ENCODE measurements at places on chromosomes 1 and 21. TPM values are rescaled to one million over a fixed set of nuclear protein-coding genes. Genes with fewer than 3 reads are reported as not detected.

Gene IGSF9
- total RNA-seq = 27.6 TPM

Gene C8B
- total RNA-seq = not detected

Gene FMN2
- 2.5 TPM for total RNA-seq

Gene NPPB
- not detected for total RNA-seq

Gene B3GALNT2
- 48.8 TPM for total RNA-seq

Gene CIART
- total RNA-seq = 6.6 TPM

Gene LIPI
- total RNA-seq = not detected

Gene IRF6
- total RNA-seq = 9.3 TPM

Gene CYP4A11
- not detected for total RNA-seq

DNA sequence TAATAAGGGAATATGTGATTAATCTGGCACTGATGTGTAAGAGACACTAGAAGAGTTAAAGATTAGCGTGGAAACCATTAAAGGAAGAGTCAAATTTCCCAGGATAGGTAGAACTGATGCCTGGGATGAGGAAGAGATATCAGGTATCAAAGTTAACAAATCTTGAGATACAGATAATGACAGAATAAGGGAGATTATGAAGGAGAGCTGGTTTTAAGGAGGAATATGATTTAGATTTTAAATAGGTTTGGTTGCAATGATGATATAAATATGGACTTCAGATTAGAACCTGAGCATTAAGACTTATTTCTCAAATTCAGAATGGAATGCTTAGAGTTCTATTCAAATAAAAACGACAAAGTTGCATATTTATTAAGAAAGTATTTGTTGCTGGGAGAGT, 26.2 kb downstream of the MAGI3 start:
- DNase-seq = no peak

DNA sequence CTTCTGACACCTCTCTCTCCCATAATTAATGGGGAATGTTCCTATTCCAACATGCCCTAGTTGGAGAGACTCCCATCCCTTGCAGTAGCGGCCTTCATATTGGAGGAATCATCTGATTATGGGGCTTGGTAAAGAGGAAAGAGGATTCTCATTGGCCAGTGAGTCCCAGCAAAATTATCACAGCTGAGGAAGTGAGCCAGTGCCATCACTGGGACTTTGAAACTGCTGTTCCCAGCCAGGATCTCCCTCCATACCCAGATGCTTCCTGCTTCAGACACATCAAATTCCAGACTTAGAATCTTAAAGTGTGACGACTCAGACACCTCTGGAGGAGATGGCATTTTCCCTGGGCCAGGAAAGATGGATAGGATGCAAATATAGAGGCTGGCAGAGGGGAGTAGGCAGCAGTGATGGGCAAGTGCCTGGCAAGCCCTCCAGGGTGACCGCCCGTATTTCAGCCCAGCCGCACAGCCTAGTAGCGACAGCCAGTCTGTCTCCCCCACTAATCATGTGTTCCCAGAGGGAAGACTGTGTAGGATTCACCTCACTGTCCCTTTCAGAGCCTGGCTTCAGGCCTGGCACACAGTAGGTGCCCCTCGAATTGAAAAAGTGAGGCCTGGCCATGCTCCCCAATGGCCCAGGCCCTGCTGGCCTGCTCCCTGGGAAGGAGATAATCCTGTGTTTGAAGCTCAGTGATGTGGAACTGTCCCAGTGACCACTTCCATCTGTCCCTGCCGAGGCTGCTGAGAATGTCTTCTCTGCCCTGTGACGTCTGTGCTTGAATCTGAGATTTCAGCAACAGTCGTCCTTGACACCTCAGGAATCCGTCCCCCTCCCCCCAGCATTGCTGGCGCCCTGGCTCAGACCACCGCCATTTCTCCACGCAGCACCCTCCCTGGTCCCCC, 41.2 kb upstream of the MAGOH start:
- no peak for DNase-seq

DNA sequence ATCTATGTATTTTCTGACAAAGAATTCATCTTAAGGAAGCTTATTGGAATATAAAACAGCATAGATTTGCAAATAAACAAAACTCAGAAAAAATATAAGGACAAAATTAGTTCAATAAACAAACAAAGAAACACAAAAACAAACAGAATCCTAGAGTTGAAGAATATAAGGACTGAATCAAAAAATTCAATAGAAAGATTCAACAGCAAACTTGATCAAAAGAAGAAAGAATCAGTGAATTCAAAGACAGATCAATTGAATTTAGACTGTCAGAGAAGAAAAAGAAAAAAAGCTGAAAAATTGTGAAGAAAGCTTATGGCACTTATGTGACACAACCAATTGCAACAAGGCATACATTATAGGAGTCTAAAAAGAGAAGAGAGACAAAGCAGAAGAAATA, 770.0 kb upstream of the RGS18 start:
- no peak for DNase-seq

GRCh38 chr1:154501423-154502065, 475 bp upstream of the TDRD10 start:
- peak; percentile 68 for DNase-seq

DNA sequence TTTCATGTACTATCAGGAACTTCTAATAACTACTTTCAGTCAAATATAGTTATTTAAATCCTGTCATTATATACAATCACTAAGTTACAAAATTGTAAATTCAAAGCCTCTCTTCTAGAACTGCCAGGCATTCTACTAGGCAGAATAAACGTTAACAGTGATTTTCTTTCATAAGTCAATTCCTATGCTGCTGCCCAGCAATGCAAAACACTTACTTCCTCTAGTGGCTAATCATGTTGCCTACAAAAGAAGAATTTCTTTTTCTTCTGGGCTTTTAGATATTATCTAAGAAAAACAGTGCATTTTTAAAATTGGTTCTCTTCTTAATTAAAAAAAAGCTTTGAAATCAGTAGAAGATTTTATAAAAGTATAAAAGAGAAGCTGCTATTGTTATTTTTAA, 509.8 kb upstream of the ADAMTS5 start:
- no peak for DNase-seq

GRCh38 chr1:239418681-239419080, 32.3 kb downstream of the CHRM3 start:
- DNase-seq = no peak

DNA sequence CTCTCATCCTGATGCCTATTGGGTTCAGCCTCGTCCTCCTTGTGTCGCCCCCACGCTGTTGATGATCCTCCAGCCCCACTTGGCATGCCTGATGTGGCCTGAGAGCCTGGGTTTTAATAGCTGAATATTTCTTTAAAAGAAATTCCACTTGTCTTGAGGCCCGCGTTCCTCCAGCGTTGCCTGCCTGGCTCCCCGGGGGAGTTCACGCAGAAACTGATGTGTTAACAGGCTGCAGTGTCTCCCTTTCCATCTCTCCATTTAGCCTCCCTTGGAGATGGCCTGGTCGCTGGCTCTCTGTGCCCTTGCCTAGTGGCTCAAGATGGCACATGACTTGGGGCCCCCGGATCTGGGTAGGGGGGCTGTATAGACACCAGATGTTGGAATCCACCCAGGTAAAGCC, 9.5 kb downstream of the ACTL8 start:
- DNase-seq = no peak

DNA sequence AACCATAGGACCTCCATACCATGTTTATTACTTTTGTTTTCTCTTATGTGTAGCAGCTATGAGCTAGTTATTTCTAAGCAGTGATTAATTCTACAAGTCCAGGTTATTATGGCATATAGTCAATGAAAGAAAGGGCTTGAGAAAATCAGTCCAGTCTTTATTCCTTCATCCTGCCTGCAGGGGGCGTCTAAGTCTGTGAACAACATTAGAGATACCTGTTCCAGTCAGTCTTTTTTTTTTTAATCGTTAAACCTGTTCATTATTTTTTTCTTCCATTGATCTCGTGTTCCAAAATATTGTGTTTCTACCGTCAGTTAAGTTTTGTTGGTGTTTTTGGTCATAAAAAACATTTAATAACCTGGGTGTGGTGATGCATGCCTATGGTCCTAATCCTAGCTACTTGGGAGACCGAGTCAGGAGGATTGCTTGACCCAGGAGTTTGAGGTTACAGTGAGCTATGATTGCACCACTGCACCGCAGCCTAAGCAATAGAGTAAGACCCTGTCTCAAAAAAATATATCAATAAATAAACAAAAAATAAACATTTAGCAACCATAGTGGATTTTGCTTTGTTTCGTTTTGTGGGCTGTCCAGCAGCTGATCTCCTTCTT, 29.4 kb upstream of the CD2 start:
- peak; percentile 84 for DNase-seq

DNA sequence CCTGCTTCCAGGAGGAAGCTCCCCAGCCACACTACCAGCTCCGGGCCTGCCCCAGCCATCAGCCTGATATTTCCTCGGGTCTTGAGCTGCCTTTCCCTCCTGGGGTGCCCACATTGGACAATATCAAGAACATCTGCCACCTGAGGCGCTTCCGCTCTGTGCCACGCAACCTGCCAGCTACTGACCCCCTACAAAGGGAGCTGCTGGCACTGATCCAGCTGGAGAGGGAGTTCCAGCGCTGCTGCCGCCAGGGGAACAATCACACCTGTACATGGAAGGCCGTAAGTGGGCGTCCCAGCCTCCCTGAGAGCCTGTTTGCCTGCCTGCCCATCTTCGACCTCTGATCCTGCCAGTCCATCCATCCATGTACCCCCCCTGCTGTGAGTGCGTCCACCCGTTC, 3.6 kb downstream of the ECM1 start:
- DNase-seq = no peak

- DNase-seq = no peak
These were observed 23.5 kb downstream of the RSPH1 start for GRCh38 chr21:42472521-42472920.

DNA sequence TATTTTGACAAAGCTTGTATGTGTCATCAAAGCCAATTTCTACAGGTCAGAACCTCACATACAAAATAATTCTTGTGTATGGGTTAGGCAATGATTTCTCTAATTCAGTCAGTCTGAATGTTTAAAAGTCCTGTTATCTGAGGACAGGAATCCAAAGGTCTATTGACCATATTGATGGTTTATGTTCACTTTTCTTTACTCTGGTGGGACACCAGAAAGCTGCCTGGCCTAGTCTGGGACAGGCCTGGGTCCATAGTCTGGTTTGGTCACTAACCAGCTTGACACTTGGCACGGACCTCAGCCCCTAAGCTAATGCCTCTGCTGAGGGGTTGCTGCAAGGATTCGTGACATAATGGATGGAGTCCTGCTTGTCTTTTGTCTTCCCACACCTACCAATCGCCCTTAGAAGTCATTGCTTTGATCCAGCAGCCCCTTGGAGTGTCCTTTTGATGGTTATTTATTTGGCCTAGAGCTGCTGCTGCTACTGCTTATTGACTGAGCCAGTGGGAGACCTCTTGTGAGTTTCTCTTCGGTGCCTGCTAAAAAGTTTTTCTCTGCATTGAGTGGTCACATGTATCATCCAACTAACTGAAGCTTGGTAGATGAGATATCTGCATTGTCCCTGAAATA, 15.7 kb downstream of the IFNAR2 start:
- no peak for DNase-seq

GRCh38 chr1:70440642-70441391, 29.7 kb downstream of the CTH start:
- DNase-seq = no peak

DNA sequence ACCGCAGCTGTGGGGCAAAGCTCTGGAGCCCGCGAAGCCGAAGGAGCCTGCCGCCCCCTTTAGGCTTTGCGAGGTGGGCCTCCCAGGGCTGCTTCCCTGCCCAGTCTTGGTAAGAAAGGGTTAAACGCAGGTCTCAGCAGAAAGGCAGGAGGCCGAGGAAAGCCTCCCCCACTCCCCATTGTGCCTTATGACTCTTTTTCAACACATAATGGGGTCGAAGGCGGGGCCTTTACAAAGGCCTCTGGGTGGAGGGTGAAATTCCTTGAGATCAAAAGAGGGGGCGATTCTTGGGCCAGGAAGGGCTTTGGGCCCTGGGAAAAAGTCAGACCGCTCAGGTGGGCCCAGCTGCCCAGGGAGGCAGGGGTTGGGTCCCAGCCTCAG, 880 bp downstream of the ALPL start:
- peak; percentile 96 for DNase-seq

DNA sequence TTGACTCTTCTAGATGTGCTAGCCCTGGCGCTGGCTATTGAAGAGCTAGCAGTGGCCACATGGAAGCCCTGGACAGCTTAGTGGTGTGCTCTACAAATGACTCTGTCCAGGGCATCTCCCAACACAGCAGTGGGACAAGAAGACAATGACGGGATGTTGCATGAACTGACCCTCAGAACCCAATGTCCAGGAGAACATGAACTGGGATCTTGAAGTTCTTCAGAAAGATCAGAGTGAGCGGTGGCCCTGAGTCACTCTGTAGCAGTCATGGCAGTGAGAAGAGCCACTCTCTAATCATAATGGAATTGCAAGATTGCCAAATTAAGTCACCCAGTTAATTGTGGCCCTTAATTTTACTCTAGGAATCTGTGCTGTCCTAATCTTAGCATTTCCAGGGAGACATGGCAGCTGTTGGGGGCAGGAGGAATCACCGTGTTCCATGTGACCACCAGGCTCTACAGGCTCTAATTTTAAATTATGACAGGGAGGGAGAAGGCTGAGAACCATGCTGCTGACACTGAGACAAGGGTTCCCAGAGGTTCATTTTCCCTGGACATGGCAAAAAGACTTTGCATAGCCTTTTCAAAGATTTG, 10.2 kb upstream of the OBSCN start:
- no peak for DNase-seq

- DNase-seq = peak; percentile 100
These were observed at the start of gene TTF2 for GRCh38 chr1:117059678-117060440. Gene TTF2 (plus strand): TSS chr1:117060326. CDS start chr1:117060347, 21 bp downstream.

- no peak for DNase-seq
These were observed 124.8 kb downstream of the UBE2U start for GRCh38 chr1:64328193-64328592.

DNA sequence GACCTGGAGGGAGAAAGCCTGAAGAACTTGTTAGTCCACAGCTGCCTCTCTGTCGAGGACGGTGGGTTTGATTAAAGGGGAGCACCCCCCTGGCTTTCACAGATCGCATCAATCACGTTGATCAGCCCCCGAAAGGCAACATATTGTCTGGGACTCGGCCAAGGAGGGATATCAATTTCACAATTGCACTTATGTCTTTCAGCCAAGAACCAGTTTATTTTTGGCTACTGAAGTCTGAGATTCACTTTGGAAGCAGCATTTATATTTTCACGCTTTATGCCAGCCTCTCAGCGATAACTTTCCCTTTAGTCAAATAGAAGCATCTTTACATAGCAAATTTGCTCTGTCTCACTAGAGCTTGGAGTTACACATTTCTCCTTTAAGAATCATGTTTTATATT, 253.2 kb upstream of the RRP15 start:
- DNase-seq = no peak

- DNase-seq = no peak
These were observed 185.1 kb downstream of the FGGY start for GRCh38 chr1:59481881-59482505.
